NCI-H2081 (cell line): ENCODE measurements at places on chromosomes 12 and 14.
A peak's percentile ranks its signal among the peaks of the same experiment; 100 is the strongest.

GRCh38 chr12:103841690-103842584 is 903 bp upstream of the NT5DC3 start:
- DNase-seq, result peak; percentile 32

DNA sequence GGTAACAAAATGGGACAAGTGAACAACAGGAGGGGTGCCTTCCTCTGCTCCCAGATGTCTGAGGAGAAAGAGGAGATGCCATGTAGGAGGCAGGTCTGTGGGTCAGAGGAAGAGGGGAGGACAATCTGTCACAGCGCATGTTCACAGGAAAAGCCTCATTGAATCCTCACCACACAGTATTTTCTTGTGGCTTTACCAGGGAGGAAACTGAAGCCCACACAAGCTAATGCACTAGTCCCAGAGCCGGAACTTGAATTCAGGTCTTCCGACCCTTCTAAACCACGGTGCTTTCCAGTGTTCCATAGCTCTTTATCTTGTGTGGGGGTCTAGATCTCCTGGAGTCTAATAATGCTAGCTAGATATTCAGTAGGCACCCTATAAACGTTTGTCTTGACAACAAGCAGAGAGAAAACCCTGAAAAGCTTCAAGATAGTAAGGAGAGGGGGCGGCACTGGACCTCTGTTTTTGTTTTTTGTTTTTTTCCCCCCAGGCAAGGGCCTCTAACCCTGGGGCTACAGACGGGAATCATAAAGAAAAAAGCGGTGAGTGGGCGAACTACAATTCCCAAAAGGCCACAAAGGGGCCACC is 371 bp upstream of the SHMT2 start:
- no peak for DNase-seq

DNA sequence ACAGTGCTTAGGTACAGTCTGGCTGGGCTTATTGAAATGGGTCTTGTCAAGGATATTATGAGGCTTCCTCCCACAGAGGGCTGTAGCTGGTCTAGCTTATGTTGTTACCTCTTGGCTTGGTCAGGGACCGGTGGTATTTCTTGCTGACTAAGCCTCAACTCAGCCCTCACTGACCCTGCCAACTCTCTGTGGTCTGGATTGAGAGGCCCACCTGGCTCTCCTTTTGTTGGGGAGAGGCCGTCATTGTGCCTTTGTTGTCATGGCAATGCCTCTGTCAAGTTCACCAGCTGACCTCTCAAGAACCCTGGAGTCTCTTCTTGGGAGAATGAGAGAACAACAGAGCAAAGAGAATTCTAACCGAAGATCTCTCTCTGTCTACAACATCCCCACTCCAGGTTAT is 245.6 kb upstream of the NPAS3 start:
- DNase-seq, result no peak

GRCh38 chr12:664075-664778 is 982 bp upstream of the NINJ2 start:
- DNase-seq, result no peak

DNA sequence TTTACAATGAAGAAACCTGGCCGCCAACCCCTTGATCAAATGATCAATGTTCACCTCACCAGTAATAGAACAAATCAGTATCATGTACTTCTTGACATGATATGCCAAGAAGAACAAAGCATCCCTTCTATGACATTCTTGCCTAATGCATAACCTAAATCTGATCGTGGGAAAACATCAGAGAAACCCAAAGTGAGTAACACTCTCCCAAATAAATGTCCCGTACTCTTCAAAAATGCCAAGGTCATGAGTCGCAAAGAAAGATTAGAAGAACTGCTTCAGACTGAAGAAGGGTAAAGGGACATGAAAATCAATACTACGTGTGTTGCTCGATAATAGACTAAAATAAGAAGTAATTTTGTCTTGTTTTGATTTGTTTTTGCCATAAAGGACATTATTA is 11.4 kb upstream of the SLC25A3 start:
- DNase-seq, result no peak
